NCI-H526 (cell line): ENCODE measurements at places on chromosomes 7 and 10.

DNA sequence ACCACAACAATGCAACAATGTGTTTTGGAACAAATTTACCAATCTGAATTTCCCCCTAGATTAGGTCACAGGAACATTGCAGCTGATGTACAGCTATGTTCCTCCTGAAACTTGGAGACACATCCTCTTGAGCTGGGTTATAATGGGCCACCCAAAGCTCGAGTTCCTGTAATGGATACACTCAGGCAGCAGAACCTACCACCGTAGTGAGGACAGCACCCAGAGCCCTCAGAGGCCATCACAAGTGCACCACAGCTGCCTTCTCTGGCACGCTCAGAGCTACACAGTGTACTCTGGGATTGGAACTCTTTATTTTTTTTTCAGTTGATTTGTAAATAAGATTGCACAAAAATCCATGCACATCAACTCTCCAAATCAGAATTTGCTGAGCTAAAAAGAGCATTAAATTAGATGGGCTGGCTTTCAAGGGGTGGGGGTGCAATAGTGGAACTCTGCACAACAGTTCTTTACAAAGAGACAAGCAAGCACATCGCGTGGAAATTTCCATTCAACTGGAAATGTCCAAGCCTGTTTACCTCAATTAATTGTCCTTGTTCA lies 56.7 kb downstream of the EGFR start:
- no peak for DNase-seq

GRCh38 chr7:151767557-151767956 lies 109.4 kb downstream of the PRKAG2 start:
- DNase-seq = no peak

DNA sequence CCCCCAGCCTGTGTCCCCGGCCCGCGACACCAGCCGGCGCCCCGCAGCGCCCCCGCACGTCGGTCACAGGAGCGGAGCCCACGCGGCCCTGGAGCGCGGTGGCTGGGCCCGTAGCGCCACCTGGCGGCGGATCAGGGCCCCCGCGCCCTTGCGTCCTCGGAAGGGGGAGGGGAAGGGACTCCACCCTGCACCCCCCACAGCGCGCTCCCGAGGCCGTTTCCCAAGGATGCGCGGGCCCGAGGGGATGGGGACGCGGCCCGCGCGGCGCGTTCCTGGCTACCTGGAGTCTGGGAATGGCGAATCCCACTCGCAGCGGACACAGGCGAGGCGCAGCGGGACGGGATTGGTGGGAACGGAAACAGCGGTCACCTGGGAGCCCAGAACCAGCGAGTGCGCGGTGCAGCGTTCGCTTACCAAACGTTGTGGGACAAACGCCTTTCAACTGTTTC lies 23.8 kb upstream of the MKI67 start:
- peak; percentile 45 for DNase-seq

DNA sequence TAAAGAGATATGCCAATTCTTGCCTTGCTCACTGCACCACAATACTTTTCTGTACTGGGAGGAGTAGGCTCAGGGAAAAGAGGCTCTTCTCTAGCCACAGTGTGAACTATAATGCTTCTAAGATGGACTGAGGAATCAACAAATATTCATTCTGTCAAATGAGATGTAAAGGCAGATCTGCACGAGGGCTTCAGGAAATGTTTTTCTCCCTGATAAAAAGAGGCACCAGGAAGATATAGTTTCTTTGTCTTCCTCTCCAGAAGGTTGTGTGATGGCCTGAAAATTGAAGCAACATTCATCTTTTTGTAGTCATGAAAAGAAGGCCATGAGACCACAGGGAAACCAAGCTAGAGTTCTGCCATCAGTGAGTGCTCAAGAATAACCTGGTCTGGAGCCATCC lies 79.1 kb upstream of the NME8 start:
- DNase-seq = no peak

DNA sequence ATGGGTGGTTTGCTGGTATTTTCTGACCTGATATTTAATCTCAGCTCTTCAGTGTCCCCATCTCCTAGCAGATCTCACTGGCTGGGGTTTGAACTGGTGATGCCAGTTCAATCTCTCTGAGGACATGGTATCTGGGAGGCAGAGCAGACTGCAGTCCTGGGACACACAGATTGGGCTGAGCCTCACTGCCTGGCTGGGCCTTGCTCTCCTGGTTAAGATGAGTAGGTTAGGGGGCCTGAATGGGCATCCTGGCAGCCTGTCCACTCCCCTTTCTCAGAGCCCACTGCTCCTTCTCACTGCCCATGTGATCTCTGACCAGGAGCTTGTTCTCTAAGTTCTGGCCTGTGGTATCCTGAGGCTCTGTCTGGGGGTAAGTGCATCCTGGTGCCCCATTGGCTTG lies 363.4 kb downstream of the GLRX3 start:
- DNase-seq = no peak

DNA sequence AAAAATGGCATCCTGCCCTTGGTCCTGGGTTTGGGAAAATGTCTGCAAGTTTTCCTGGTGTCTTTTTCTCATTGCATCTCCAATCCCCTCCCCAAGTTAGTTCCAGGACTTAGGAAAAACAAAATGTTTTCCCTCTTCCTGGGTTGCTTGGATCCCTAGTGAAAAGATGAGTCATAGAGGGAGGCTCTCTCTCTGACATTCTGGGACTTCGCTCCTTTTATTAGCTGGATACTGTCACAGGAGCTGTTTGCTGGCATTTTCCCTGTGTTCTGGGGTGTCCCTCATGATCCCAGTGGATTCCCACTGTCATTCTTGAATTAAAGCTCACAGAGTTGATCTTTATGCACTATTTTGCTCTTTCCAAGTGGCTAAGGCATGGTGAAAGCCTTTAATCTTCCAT lies 316.4 kb upstream of the MBL2 start:
- no peak for DNase-seq

- DNase-seq = no peak
These were observed 151.1 kb downstream of the DGKB start for GRCh38 chr7:14751461-14751860.

- DNase-seq = no peak
These were observed 212.1 kb upstream of the KCND2 start for GRCh38 chr7:120060875-120061274.

DNA sequence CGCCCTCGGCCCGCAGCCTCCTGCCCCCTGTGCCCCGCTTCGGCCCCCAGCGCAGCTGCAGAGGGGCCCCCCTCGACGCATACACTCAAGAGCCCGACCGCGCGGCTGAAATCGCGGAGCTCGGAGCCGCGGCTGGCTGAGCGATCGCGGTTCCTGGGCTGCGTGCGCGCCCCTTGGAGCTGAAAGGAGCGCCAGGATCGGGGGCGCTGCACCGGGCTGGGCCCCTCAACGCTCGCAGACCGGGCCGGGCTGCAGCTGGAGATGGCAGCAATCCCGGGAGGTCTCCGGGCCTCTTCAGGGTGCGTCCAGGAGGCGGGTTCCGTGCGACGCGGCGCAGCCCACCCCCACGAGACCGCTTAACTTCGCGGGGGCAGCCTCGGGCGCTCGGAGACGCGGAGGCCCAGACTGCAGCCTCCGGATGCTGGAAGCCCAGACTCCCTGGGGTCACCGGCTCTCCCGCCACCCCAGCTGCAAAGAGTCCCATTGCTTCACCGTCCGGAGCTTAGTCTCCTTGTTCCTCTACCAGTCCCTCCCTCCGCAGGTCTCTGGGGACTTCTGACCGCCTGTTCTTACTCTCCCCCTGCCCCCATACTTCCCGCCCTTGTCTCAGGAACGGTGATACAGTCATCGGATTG lies 73.0 kb upstream of the LRRC4 start:
- DNase-seq = peak; percentile 18

- DNase-seq = no peak
These were observed 172.2 kb downstream of the SLIT1 start for GRCh38 chr10:97013568-97013967.

GRCh38 chr7:24366876-24367275 lies 82.9 kb downstream of the NPY start:
- DNase-seq = no peak

DNA sequence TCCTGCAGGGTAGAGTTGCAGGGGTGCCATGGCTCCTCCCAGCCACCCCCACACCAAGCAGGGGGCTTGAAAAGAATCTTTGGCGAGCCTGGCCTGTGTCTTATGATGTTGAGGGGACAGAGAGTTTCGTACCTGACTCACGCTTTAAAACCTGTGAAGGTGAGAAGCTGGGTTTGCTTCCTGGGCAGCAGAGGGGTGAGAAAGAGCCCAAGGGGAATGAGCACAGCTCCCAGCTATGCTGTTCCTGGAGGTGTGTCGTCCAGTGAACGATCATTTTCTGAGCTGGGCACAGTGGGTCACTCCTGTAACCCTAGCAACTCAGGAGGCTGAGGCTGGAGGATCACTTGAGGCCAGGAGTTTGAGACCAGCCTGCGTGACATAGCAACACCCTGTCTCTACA lies 13.5 kb upstream of the ADRB1 start:
- DNase-seq = no peak

DNA sequence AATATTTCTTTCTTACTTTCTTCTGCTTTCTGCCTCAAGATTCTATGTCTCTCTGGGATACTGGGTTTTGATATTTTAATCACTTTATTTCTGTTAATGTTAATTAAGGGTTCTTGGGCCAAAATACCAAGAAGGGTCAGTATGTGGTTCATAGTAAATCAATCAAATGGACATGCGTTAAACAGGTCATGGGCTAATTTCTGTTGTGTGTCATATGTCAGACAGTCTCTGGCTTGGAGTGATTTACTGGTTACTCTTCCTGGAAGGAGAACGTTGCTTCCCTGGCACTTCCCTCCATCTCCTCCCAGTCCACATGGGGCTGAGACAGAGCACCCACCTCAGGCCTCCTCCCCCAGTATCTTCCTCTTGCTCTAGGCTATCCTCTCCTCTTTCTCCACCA lies 489.1 kb downstream of the SUGCT start:
- DNase-seq = no peak

GRCh38 chr7:149620961-149621360 lies 123.4 kb upstream of the ZNF746 start:
- DNase-seq = no peak

DNA sequence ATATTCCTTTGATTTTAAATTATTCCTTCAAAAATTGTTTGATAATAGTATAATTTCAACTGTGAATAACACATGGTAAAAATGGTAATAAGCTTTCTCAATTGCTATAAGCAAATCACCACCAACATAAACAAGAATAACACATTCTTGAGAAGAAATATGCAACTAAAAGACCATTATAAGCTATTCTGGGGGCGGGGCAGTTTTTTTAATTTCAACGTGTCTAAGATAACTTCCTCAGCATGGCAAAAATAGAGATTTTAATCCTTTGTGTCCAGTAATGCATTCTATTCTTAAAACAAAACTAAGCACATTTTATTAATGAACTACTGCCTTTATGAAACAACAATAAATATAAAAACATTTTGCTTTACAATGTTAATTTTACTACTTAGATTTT lies 1.5 kb downstream of the DNAJC12 start:
- no peak for DNase-seq

- no peak for DNase-seq
These were observed 244.6 kb downstream of the SORCS1 start for GRCh38 chr10:106919871-106920282.

GRCh38 chr7:142919656-142920055 lies 13.9 kb downstream of the TRPV5 start:
- no peak for DNase-seq

GRCh38 chr10:74642901-74643595 lies 183.4 kb upstream of the KAT6B start:
- DNase-seq = no peak

DNA sequence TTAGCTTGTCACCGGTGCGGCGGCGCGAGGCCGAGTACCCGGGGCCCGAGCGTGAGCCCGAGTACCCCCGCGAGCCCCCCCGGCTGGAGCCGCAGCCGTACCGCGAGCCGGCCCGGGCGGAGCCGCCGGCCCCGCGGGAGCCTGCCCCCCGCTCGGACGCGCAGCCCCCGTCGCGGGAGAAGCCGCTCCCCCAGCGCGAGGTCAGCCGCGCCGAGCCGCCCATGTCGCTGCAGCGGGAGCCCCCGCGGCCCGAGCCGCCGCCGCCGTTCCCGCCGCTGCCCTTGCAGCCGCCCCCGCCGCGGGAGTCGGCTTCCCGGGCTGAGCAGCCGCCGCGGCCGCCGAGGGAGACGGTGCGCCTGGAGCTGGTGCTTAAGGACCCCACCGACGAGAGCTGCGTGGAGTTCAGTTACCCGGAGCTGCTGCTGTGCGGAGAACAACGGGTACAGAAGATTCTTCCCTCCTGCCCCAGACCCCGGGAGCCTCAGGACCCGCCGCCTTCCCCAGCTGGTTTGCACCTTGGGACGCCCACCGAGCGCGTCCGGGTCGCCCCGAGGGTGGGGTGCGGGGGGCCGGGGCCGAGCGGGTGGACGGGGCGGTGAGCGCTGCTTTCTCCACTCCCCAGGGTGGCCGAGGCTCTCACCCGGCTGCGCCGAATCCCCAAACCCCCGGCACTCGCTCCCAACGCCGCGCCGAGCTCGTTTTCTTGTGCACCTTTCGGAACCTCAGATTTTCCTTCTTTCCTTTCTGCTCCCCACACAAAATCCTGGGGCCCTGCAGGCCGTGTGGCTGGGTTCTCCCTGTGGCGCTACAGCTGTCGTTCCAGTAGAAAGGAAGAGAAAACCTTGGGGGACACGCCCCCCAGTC lies 708 bp downstream of the UBN2 start:
- peak; percentile 22 for DNase-seq

DNA sequence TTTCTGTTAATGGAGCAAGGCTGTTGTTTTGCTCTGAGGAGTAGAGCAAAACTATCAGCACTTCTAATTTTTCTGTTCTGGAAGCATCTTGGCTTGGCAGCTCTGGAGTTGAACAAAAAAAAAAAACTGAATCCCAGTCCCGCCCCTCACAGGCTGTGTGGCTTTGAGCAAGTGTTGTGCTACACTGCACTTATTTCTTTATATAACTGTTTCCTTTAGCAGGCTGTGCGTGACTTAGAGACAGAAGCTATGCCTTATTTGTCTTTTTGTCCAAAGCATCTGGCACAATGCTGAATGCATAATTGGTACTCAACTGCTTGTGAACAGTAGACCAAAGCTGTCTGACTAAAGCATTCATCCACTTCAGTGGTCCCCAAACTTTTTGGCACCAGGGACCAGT lies 96.1 kb downstream of the AMPH start:
- DNase-seq = no peak

DNA sequence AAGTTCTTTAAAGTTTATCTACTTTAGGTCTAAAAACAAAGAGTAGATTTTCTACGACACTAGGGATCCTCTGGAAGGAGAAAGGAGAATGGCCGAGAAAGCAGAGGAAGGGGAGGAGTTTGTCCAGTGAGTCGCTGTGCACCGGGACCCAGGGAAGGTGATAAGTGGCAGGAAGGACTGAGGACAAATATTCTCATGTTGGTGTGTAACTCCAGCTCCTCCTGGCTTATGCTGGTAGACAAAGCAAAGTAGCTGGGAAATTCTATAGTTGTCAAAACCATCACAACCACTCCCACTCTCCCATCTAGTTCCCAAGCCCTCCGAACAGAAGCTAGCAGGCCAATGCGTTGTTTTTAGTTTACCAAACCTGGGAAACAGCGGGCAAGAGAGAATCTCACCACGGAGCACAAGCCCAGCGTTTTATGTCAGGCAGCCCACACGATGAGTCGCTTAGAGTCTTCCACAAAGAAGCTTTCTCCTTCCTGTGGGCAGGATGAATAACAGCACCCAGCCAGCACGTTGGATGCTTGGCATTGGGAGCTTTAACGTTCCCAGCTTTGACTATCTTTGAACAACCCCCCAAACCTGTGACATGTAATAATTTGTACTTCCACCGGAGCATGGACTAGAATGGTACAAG lies 32.9 kb upstream of the JCAD start:
- DNase-seq = no peak

GRCh38 chr10:77926566-77927401 lies at the start of gene DLG5:
Gene DLG5, minus strand, starts transcription at chr10:77926755. Its CDS starts 235 bp downstream, at chr10:77926520.
- DNase-seq = no peak

GRCh38 chr7:15309872-15310271 lies 251.9 kb downstream of the AGMO start:
- DNase-seq = no peak

GRCh38 chr10:117370205-117370604 lies 5.0 kb downstream of the PDZD8 start:
- DNase-seq = no peak
